Activated T-cell treated with anti-CD3 and anti-CD28 coated beads for 4 hours (primary cell): ENCODE measurements at places on chromosomes 4 and X.
A peak's percentile ranks its signal among the peaks of the same experiment; 100 is the strongest.

- no peak for DNase-seq
These were observed 2.7 kb upstream of the SPON2 start for GRCh38 chr4:1174941-1175634.

DNA sequence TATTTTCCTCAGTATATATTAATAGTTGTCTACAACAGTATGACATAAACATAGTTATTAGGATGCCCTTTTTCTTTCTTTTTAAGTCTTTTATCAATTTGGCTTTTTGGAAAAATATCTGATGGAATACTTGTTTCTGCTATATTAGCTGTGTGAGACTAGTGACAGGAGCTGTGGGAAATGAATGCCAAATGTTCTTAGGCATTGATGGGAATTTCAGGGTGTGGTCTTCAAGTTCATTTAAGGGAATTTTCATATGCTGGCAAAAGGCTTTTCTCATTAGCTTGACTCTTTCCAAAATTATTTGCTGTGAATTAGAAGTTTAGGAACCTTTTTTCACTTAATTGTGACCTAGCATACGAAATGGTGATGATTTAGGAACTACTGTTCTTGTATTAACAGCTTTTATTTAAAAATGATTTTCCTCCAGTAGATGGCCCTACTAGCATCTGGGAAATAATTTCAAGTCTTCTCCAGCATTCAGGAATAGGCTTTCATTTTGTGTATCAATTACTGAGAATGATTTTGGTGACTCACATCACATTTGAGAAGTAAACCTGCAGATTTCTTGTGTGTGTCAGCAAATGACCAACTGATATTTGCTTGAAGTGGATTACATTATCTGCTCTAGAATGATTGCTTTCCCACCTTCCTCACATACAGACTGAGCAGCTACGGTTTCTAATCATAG is 70.9 kb downstream of the HTT start:
- no peak for DNase-seq

DNA sequence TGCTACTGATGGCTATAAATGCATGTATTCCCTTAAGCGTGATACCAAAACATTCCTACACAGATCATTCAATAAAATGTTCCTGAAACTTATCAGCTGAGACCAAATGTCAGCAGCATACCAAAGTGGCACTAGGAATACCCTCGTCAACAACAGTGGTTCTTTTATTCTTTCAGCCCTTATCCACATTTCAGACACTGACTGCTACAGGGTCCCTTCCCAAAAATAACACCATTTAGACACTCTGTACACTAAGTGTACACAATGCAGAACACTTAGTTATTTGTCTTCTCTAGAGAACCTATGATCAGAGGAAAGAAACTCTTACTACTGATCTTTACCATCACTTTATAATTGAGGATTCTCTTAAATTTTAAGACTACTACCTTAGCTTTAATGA is 94.1 kb downstream of the ATRX start:
- DNase-seq, result no peak

- peak; percentile 38 for DNase-seq
These were observed 426 bp upstream of the XIAP start for GRCh38 chrX:123859409-123859845.

DNA sequence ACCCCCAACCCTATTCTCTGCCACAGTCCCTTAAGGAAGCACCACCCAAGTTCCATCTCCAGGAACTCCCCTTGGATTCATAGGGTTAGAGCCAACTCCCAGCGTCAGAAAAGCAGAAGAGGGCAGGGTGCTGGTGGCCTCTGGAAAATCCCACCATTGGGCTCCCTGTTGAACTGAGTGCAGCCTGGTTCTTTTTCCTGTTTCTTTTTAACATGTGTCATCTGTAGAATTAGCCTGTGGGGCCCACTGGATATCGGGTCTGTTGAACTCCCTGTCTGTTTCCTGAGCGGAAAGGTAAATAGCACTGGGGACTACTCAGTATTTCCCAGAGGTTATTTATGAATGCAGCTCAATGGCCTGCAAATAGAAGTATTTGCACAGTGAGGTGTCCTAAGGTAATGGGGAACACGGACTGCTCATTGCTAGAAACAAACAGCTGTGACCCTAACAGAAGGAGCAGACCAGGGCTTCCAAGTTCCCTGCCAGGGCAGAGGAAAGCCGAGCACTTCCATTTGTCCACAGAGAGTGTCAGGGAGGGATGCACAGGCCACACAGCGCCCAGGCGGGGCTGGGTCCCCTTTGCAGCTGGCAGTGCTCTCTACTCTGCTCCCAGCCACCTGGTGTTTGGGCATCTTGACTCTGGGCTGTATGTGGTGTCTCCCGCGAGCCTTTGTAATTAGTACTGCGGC is 102.6 kb downstream of the FHDC1 start:
- DNase-seq, result no peak

GRCh38 chr4:168817370-168817769 is 192.7 kb downstream of the CBR4 start:
- DNase-seq, result no peak

GRCh38 chr4:85452058-85452731 is 22.8 kb upstream of the ARHGAP24 start:
- DNase-seq, result no peak

GRCh38 chrX:109974906-109975655 is 27.8 kb upstream of the TMEM164 start:
- DNase-seq, result no peak

GRCh38 chr4:42915484-42915883 is 23.0 kb downstream of the GRXCR1 start:
- DNase-seq, result no peak

GRCh38 chr4:82005158-82005557 is 368.6 kb downstream of the HNRNPD start:
- no peak for DNase-seq

GRCh38 chrX:123779908-123780396 is 47.1 kb upstream of the THOC2 start:
- DNase-seq, result no peak

DNA sequence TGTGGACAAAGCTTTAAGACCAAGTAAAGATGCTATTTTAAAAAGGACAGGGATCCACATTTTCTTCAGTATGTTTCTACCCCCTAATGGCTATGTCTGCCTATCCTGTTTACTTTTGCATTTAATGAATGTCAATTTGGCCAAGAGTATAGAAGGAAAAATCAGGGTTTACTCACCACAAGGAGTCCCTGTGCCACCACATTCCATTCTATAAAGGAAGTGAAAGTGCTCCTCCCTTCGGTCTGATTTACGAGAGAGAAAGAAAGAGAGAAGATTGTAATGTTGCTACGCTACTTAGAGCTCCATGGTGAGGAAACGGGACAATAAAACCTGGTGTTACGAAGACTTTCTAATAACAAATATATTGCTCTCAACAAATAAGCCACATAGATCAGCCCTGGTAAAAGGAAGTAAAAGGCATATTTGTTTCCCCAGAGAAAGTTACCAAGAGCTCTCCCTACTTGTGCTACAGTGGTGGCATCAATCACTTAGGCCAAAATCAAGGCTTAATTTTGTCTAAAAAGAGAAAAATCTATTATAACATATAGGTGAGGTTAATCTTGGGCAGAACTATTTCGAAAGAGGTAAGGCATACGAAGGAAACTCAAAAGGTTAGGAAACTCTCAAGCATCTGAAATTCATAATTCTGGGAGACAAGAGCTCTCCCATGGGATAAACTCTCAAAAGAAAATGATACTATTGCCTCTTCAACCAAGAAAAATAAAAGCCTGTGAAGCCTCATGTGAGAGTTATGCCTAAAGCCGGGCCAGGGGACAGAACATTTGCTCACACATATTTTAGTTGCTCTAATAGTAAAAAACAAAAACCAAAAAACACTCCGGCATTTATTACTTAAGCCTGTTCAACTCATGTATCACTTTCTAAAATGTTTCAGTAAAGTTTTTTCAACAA is 29.5 kb downstream of the TAPT1 start:
- no peak for DNase-seq

DNA sequence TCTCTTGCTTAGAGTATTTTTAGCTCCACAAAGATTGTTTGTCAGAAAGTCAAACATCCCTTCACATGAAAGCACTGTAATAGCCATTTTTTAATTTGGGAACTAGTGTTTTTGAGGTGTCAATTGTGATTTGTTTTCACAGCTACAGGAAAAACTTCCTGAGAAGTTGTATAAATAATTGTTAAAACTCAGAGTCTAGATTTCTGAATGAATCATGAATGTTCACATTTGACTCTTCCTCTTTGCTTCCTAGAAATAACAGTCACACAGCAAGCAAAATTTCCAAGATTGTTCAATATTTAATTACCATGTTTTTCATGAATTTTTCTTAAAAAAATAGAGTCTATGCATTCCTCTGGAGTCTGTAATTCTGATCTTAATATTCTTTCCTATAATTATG is 156.9 kb upstream of the SLC7A11 start:
- DNase-seq, result no peak

GRCh38 chr4:86451560-86452330 is 91.9 kb upstream of the MAPK10 start:
- DNase-seq, result no peak

DNA sequence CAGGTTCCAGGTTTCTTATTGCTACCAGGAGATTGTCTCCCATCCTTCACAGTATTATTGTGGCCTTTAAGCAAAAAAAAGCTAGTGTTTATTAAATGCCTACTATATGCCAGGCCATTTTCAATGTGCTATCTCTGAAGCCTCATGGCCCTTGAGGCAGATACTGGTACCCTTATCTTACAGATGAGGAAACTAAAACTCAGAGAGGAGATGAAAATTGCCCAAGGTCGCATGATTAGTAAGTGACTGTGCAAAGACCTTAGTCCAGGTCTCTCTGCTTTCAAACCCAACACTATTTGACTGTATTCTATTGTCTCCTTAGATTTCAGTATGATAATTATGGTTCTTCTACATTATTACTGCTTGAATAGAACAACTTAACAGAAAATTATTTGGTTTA is 717.9 kb upstream of the AMOT start:
- no peak for DNase-seq

DNA sequence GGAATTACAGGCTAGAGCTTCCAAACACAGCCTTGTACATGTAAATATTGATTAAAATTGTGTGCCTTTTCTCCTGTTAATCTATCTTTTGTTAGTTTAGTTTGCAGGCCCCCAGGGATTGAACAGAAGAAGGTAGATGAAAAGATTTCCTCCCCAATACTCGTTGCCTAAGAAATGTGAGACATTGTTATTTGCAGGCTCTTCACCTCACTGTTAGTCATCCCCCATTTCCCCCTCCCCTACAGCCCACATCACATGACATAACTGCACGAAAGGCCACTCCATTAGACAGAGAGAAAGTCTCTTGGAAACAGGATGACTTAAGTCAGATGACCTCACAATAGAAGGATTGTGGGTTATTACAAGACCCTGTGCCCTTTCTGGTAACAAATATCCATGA is 13.3 kb upstream of the MID1 start:
- no peak for DNase-seq

- DNase-seq, result no peak
These were observed 27.8 kb upstream of the GALNTL6 start for GRCh38 chr4:171785388-171785787.

DNA sequence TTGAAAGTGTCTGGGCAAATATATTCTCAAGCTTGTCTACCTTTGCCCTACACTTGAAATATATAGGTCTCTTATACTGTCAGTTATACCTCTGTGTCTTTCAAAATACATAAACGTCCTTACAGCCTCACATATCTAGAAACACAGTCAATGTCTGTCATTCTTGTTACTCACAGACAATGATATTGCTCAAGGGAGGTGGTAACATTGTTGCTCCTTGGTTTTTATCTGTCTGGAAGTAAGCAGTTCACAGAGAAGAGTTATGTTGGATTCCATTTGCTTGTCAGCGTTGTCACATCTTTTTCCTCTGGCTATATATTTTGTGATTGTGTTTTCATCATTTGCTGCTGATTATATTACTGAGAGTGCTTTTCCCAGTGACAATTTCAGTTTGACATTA is 1528.9 kb downstream of the PCDH7 start:
- DNase-seq, result no peak

DNA sequence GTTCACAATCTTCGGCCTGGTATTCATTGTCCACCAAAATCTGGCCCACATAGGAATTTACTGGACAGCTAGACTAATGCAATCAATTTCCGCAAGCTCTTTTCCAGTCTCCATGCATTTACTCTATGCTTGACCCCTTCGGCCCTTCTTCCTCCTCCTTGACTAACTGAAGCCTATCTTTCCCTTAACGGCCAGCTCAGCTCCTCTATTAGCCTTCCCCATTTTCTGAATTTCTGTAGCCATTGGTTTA is 1.2 kb upstream of the PHKA2 start:
- DNase-seq, result no peak

- DNase-seq, result no peak
These were observed 20.1 kb upstream of the ARAF start for GRCh38 chrX:47540754-47541538.

DNA sequence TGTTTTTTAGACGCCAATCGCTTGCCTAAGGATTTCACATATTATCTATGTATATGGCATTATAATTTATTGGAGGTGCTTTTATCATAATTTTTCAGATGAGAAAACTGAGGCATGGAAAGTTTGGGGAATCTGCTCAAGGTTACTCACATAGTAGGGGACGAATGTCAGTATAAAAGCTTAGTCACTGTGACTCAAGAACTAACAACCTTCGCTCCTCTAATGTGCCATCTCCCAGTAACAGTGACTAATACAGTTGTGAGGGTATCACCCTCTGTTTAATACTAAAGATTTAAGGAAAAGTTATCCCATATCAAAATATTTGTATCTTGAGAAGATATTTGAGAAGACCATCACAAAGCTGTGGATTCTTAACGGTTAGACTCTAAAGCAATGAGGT is 353.1 kb upstream of the SPOCK3 start:
- DNase-seq, result no peak

DNA sequence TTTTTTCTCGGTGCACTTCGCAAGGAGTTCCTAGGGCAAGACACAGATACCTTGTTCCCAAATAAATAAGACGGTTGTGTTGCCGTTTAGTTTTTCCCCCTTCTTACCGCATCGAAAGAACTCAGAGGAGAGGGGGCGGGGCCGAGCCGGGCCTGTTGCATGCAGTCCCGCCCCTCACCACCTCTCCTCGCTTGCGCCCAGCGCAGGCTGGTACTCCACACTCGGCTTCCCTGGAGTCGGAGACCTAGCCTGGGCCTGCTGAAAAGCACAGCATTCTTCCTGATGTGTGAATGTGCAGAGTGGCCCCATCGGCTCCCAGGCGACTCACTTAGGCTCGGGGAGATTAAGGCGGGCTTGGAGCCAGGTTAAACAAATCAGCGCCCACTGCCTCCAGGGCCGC is 26.1 kb upstream of the VMA21 start:
- DNase-seq, result no peak

DNA sequence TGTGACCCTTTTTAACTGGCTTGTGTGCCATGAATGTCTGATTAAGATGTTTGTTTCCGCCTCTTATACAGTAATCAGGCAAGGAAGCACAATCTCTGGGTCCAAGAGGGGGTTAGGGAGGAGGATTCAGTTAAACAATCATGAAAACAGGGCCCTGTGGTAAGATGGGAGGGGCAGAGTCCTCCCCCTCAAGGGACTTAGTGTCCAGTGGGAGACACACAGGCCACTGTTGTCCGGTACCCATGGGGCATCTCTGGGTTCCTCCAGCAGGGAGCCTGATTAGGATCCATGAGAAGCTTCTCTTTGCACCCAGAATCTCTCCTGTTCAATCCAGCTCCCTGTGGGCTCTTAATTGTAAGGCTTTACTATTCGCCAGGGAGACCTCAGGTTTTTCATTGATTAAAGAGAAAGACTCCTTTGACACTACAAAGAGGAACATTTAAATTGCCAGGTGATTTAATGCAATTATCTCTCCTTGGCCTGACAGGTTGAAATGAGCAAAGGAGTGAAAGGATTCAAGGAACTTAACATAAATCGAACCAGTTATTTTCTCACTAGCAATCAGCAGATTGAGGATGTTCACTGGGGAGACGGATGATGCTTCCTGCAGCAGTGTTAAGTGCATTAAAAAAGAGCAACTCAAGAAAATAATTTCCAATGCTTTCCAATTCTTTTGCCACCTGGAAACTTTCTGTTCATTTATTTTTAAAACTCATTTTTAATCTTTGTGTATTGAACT is 225.4 kb downstream of the PTTG2 start:
- no peak for DNase-seq
